ENCODE measurements at places on chromosomes 2 and 18.

GRCh38 chr18:78980777-78981380, 1.3 kb downstream of the SALL3 start:
- DNase-seq: no peak

GRCh38 chr2:117492209-117492851, 322.2 kb upstream of the DDX18 start:
- no peak for DNase-seq

GRCh38 chr2:65388051-65388531, 44.3 kb downstream of the SPRED2 start:
- no peak for DNase-seq

DNA sequence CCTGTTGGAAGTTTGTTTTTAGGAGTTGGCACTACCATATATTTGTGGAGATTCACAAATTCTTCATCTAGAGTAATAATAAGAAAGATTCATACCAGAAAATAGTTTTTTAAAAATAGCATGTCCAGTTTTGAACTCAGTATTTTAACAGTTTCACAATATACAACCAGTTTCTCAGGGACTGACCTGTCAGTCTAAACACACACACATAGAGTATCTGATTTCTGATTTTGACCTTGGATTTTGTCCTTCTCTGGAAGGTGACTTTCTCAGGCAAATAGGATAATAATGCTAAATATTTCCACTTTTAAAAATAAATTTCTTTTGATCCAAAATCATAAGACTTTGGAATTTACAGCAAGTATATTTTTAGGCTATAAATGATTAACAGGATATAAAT, 32.0 kb downstream of the MFSD6 start:
- DNase-seq: no peak

GRCh38 chr2:12617366-12617765, 99.4 kb upstream of the TRIB2 start:
- no peak for DNase-seq

GRCh38 chr2:132760405-132760804, 90.4 kb upstream of the LYPD1 start:
- no peak for DNase-seq

DNA sequence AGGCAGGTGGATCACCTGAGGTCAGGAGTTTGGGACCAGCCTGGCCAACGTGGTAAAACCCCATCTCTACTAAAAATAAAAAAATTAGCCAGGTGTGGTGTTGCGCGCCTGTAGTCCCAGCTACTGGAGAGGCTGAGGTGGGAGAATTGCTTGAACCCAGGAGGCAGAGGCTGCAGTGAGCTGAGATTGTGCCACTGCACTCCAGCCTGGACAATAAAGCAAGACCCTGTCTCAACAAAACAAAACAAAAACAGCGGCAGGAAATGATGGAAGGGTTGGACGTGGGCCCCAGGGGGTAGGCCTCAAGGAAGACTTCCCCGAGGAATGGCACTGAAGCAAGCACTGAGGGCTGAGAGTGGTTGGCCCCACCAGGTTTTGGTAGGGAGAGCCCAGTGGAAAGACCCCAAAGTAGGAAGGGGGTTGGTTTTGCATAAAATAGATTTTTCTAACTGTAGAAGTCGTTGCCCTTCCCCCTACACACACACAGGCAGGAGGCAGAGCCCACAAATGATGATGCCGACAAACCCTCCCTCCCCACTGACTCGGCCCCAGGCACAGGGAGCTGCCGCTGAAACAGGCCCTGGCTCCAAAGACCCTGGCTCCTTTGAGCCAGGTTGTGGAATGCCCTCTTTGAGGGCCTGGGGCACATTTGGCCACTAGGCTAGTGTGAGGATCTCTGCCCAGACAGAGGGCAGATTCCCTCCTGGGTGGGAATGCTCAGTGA, 104.8 kb downstream of the CABLES1 start:
- DNase-seq: no peak

- no peak for DNase-seq
Measured at GRCh38 chr18:79786786-79787526, 10.8 kb upstream of the KCNG2 start.

DNA sequence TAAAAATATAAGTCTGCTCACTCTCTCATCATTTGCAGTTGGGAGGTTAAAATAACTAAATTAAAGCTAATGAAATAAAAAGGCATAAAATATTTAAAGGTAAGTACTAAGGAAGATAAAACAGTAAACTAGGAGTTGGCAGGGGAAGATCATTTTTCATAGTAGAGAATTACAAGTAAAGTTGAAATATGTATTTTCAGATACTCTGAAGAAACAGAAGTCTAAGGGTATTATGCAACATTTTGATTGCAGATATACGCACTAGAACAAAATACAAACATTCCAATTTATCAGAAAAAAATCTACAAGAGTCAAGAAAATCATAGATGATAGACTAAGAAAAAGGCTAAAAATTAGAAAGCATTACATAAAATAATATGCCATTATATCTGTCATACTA, 167.6 kb upstream of the CTAGE1 start:
- DNase-seq: no peak

GRCh38 chr2:53640466-53640865, 127.1 kb upstream of the CHAC2 start:
- DNase-seq: no peak

- DNase-seq: no peak
Measured at GRCh38 chr2:186690786-186691185, 3.1 kb upstream of the FAM171B start.

- DNase-seq: no peak
Measured at GRCh38 chr18:24846138-24846537, 385.7 kb downstream of the HRH4 start.

DNA sequence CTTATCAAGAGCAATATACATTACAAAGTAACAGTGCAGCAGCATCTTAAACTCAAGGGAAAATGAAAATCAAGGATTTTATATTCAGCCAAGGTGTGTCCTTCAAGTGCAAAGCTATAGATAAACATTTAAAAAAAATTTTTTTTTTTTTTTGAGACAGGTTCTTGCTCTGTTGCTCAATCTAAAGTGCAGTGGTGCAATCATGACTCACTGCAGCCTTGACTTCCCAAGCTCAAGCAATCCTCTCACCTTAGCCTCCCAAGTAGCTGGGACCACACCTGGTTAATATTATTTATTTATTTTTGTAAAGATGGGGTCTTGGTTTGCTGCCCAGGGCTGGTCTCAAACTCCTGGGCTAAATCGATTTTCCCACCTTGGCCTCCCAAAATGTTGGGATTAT, 9.0 kb downstream of the CDKL4 start:
- DNase-seq: no peak

DNA sequence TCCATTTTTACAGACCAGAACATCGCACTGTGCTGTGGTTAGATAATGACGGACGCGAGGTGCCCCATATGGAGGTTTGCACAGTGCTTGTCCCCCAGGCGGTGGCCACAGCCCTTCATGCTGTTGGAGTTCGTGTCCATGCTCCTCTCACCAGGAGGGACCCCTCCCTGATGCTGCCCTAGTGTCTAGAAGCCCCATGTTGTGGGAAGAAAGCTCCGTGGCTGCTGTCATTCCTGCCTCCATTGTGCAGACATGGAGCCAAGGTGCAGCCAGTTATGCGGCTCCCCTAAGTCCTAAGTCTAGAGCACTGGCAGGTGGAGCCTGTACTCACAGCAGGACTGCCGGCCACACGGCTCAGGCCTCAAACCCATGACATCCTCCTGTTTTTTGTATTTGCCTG, 464.9 kb downstream of the EIPR1 start:
- no peak for DNase-seq

DNA sequence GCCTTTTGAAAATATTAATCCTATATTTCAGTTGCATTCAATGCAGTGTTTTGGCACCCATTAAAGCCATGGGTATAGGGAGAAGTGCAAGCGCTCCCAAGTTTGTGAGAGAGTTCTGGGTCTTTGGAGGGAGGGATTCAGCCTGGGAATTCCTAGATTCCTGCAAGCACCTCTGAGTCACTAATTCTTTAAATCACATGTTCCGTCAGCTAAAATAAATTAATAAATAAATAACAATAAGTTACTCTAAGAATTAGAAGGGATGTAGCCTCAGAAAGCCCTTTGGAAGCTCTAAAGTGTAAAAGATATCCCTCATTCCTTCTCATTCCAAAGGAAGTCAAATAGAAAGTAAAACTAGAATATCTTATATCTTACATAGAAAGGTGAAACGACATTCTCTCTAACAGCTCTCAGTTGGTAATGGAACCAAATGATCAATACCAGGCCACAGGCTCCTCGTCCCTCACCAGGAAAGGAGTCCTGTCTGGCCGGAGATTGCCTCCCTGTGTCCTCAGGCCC, 222.4 kb upstream of the RBBP8 start:
- no peak for DNase-seq

GRCh38 chr2:134372611-134373131, 118.8 kb downstream of the MGAT5 start:
- DNase-seq: no peak

- no peak for DNase-seq
Measured at GRCh38 chr2:69483024-69483423, 45.8 kb upstream of the NFU1 start.

- no peak for DNase-seq
Measured at GRCh38 chr2:73931531-73932500, 5.1 kb downstream of the DGUOK start.

GRCh38 chr2:74249406-74250122, 51.1 kb downstream of the MTHFD2 start:
- DNase-seq: no peak

GRCh38 chr2:38438133-38438882, 61.2 kb upstream of the ATL2 start:
- DNase-seq: no peak

GRCh38 chr2:13652531-13653313, 936.0 kb downstream of the TRIB2 start:
- no peak for DNase-seq

DNA sequence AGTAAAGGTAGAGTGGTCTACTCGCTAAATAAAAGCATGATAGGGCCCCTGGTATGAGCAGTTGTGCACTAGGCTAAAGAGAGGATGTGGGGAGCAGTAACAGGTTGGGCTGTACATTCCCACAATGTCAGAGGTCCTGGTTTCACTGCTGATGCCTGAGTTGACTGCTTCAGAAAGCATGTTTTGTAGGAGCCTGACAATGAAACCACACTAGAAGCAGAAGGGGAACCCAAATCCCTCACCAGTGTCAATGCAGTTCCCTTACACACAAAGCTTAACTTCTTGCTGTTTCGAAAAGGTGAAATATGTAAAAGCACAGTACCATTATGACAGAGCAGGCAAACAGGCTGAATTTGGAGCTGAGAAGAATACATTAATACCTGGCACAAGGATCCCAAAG, 291.7 kb upstream of the KYNU start:
- DNase-seq: no peak

DNA sequence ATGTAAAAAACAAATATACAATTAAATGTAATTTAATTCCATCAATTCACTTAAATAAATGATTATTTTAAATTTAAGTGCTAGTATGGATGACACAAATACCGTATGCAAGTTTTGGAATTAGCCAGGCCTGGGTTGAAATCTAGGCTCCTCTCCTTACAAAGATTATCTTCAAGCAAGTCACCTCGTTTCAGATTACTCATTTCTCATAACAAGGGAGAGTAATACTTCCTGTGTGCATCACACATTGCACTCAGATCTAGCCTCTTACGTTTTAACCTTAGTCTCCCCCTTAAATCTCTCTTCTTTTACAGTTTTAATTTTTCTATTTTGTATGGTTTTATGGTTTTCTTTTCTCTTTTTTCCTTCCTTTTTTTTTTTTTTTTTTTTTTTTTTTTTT, 1475.9 kb upstream of the NXPH2 start:
- DNase-seq: no peak

- DNase-seq: no peak
Measured at GRCh38 chr2:180411661-180412060, 404.6 kb upstream of the CWC22 start.

GRCh38 chr2:40150266-40150665, 301.6 kb downstream of the SLC8A1 start:
- DNase-seq: no peak

GRCh38 chr2:71348302-71348701, 16.7 kb downstream of the ZNF638 start:
- DNase-seq: no peak

- no peak for DNase-seq
Measured at GRCh38 chr18:8668381-8668780, 37.0 kb upstream of the MTCL1 start.

- no peak for DNase-seq
Measured at GRCh38 chr2:175063741-175064140, 58.6 kb upstream of the CHN1 start.

GRCh38 chr2:204604061-204604460, 58.8 kb downstream of the PARD3B start:
- no peak for DNase-seq

- no peak for DNase-seq
Measured at GRCh38 chr2:158808426-158808825, 13.3 kb downstream of the DAPL1 start.

DNA sequence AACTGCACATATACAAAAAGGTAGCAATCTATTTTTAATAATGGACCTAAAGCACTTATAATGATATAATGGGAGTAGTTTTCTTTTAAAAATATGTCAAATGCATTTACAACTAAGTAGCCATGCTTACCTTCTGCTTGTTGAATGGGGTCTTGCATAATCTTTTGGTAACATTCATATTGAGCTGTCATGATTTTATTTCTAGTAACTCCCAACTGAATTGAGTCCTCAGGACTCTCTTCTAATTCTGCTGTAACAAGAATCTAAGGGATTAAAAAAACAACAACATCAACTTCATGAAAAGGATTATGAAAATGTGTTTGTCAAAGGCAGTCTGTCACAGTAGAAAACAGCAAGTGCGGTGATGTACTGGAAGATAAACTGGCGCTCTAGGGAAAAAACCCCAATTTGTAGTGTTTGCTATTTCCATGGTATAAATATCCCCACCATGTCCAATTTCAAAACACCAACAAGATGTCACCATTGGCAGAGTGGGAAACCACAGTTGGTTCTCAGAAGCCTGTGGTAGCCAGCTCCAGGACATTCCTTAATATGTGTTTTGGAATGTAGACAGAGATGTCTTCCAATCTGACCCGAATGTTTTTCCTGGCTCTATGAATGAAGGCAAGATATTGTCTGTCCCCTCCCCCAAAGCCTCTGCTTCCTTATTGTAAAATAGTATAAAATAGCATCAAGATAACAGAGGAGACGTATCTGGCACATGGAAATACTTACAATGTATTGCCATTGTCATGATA, 64.8 kb downstream of the CALCRL start:
- no peak for DNase-seq

- peak; percentile 9 for DNase-seq
Measured at GRCh38 chr2:29314816-29315571, 199.8 kb downstream of the CLIP4 start.

GRCh38 chr2:50777954-50778353, 254.0 kb downstream of the NRXN1 start:
- DNase-seq: no peak

DNA sequence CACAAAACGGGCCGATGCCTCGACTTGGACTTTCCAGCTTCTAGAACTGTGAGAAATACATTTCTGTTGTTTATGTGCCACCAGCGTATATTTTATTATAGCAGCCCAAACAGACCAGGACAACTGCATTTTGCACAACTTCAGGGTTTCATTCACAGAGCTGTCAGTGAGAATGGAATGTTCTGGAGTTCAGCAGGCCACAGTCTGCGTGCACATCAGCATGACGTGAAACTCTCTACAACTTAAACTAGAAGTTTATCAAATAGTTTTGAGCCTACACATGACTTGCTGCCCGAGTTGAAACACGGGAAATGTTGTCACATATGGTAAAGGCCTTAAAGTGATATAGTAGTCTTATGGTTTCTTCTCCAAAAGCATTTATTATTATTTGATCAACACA, 3.9 kb upstream of the TRIB2 start:
- DNase-seq: no peak
